Fibroblast of gingiva (primary cell): ENCODE measurements at places on chromosomes 3 and 15.

DNA sequence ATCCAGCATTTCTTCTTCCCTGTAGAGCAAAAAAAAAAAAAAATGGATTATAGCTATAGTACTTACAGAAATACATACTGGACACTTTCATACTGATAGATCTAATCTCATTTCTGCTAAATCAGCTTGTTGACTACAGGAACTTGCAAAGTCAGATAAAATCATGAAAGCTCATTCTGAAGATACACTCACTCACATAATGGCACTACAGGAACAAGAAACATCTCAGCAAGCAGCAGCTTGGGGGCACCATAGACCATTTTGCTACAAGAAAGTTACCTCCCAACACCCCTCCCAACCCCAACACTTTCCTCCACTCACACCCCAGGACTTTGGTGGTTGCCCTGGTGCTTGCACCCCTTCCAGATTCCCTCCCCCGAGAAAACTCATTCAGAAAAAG lies 4.6 kb downstream of the MYH15 start:
- DNase-seq: no peak

DNA sequence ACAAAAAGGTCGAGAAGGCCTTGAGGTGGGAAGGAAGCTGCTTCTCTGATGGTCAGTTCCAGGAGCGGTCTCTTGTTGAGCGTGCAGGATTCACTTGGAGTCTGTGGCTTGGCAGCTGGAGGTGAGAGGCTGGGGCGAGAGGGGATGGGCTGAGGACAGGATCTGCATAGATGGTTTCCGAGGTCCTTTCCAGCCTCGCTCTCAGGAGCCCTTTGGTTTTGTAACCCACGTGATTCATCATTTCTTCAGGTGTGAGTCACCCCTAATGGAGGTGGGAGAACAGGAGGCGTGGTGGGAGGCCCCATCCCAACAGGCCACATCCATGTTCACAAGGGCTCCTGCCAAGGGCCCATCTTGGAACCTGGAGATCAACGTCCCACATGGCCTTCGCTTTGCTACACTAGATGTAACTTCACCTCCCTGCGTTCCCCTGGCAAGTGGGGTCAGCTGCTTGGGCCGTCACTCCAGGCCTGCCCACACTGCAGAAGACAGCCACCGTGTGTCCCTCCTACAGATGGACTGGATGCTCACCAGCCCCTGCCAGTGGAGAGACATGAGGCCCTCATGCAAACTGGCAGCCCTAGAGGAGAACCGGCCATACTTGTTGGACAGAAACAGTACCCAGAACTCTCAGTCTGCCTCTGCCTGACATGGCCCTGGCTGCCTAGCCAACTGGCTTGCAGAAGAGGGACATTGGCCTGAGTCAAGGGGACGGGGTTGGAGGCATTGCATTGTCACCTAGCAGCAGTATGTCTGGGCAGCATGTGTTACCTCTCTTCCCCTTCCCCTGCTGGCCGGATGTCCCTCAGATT lies 1.6 kb upstream of the PCSK6 start:
- no peak for DNase-seq

- peak; percentile 63 for DNase-seq
These were observed 856 bp downstream of the TMEM40 start for GRCh38 chr3:12758025-12758781.

GRCh38 chr3:81544385-81544784 lies 217.1 kb downstream of the GBE1 start:
- no peak for DNase-seq

GRCh38 chr3:189771842-189772450 lies 140.8 kb downstream of the TP63 start:
- no peak for DNase-seq

- DNase-seq: peak; percentile 91
These were observed 113.7 kb upstream of the RPL32 start for GRCh38 chr3:12954891-12955650.

DNA sequence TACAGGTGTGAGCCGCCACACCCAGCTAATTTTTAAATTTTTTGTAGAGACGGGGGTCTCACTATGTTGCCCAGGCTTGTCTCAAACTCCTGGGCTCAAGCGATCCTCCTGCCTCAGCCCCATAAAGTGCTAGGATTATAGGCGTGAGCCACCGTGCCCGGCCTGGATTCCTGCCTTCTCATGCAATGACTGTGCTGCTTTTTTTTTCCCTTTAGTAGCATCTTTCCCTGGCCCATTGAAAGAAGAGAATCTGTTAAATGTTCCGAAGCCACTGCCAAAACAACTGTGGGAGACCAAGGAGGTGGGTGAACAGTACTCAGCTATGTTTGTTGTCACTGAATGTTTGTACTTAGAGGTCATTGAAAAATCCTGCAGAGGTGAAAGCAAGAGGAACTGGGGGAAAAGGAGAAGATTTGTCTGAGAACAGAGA lies 88.0 kb downstream of the CRTC3 start:
- DNase-seq: peak; percentile 67
